ENCODE measurements at places on chromosomes 13 and 19. TPM values are rescaled to one million over a fixed set of nuclear protein-coding genes. Genes with fewer than 3 reads are reported as not detected.

The MBD3L3 gene
- not detected for total RNA-seq

The KCNK6 gene
- 17.9 TPM for total RNA-seq

GRCh38 chr13:41699759-41700158 lies 242.4 kb downstream of the RGCC start:
- no peak for DNase-seq

- no peak for DNase-seq
Measured at GRCh38 chr19:2740314-2740656, 468 bp upstream of the SLC39A3 start.

- DNase-seq, result no peak
Measured at GRCh38 chr13:35927567-35928021, 203.6 kb downstream of the DCLK1 start.

DNA sequence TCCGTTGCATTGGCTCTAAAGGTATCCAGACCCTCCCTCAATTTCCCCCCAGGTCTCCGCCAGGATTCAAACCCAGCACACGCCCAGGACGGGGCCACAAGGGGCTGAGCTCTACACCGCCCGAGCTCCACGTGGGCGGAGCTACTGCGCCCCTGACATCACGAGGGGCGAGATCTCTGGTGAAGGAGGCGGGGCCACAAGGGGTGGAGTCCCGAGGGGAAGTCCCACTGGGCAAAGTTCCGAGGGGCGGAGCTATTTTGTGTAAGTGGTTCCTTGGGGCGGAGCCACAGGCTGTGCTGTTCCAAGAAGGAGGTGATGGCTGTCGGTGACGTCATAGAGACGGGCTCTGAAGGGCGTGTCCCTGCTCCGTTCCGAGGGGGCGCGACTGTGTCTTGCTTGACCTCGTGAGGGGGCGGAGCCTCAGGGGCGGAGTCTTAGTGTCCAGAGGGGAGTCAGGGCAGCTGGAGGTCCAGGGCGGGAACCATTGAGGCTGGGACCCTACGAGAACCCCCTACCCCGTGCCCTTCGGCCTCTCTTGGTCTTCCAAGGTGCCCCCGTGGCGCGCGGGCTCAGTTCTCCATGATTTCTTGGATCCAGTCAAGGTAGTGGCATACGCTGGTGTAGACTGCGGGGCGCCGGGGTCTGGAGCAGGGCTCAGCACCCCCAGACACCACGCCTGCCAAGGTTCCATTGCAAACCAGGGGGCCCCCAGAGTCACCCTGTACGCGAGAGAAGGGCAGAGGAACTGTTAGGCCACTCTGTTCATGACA lies 1.3 kb upstream of the KLK8 start:
- no peak for DNase-seq

Measured in transverse colon (tissue), 4 donors.